ENCODE measurements at places on chromosomes 2 and 18.

DNA sequence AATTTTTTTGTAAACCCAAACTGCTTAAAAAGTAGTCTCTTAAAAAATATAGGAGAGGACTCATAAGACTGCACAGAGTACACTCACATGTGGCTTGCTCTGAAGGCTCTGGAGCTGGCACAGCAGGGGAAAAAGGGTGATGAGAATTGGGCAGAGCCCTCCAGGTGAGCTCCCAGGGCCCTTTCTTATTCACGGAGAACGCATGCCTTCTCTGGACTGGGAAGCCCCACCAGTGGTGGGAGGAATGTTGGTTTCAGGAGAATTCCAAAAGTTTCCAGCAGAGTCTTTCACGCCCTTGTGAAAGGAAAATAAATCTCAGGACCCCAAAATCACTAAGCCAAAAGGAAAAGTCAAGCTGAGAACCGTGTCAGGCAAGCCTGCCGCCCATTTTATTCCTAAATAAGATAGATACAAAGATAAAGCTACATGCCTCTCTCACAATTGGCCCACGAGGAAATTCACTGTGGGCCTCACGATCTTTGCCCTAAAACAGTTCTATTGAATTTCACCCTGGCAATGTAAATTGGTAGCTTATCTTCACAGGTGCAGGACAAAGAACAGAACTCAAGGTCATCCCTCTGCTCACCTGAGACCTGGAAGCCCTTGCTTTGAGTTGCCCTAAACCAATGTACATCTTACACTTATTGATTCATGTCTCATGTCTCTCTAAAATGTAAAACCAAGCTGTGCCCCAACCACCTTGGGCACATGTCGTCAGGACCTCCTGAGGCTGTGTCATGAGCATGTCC is 15.5 kb upstream of the MC5R start:
- DNase-seq, result no peak

GRCh38 chr2:230258483-230258882 is 32.9 kb downstream of the SP140 start:
- DNase-seq, result no peak

- no peak for DNase-seq
Observed at GRCh38 chr2:138137949-138138348, 173.7 kb downstream of the HNMT start.

DNA sequence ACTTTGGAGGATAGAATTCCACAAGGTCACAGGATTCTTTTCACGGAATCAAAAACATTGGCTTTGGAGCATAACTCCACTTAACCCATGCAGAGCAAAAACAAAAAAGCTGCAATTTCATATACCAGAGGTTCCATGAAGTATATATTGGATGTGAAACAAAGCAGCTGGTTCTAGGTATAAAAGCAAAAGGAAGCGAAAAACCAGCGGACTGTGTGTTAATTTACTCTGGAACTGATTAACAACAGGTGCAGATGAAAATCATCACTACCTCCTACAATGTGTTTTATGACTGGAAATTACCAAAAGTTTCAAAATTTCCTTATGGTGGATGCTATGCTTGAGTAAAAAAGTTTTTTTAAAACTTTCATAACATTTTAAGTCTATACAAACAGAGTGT is 54.4 kb upstream of the LINC00305 start:
- DNase-seq, result no peak

- DNase-seq, result no peak
Observed at GRCh38 chr2:158543957-158544356, 87.2 kb downstream of the PKP4 start.

DNA sequence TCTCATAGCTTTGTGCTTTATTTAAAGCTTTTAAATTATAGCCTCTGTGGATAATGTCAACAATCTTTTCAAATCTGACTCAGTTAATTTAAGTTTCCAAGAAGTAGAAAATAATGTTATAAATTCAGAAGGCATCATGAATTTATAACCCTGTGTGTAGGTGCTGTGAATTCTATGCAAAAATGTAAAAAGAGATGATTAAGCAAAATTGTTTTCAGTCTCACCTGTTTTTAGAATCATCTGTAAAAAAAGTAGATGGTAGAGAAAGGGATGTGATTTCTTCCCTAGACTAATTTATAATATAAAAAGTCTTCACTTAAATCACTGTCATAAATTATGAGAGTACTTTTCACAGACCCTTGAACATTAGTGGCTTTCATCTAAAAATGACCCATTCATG is 85.6 kb upstream of the NOSTRIN start:
- no peak for DNase-seq

DNA sequence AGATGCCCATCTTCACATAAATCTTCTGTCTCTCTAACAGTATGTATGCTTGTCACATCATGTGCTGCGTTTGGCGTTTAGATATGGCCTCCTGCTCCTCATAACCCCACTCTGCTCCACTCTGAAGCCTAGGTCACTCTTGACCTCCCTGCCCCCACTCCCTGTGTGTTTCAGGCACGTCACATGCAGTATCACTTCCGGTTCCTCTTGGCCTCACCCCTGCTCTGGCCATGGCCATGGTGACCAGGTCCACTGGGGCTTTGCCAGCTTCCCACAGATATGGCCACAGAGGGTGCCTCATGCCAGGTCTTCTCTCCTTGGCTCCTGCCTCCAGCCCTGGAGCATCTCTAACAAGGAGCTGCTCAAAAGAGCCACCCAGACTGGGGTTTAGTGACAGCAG is 160.0 kb downstream of the RNF152 start:
- DNase-seq, result no peak

Data from nucleus accumbens (tissue), 56 donors.